ENCODE measurements at places on chromosomes 16 and 17. TPM values are rescaled to one million over a fixed set of nuclear protein-coding genes. Genes with fewer than 3 reads are reported as not detected.

The TRIM65 gene
- total RNA-seq = 26.9 TPM

The HAP1 gene
- total RNA-seq = not detected

The SPATA22 gene
- not detected for total RNA-seq

The PMFBP1 gene
- 1.2 TPM for total RNA-seq

The MMP2 gene
- not detected for total RNA-seq

The NUP88 gene
- 125 TPM for total RNA-seq

The HBA2 gene
- 3.2 TPM for total RNA-seq

The MYOCD gene
- not detected for total RNA-seq

The TPSD1 gene
- 3.2 TPM for total RNA-seq

The CTRL gene
- total RNA-seq = 14.3 TPM

DNA sequence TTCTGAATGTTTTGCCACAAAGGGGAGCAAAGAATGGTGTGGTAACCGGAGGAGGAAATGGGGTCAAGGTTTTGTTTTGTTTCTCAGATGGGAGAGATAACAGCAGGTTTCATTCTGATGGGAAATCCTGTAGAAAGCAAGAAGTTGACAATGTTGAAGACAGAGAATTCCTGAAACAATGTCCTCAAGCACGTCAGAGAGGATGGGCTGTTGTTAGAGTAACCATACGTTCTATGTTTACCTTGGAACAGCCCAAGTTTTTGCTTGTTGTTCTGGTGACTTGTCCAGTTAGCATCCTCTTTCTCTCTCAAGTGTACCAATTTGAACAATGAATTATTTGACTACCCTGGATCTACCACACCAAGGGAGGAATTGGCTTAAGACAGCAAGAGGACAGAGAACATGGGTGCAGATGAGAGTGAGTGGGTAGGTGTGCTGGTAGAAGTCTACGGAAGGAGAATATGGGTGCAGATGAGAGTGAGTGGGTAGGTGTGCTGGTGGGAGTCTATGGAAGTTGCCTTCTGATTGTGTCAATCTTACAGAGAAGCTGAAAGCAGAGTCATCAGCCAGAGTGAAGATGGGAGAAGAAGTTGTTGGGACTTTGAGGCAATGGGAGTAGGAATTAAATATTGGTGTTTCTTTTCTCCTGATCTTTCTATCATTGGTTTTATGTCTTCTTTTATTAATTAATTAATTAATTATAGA, 14.8 kb upstream of the NSRP1 start:
- H3K4me3 ChIP-seq = no peak overlapping the region
- no peak overlapping the region for H3K27ac ChIP-seq

DNA sequence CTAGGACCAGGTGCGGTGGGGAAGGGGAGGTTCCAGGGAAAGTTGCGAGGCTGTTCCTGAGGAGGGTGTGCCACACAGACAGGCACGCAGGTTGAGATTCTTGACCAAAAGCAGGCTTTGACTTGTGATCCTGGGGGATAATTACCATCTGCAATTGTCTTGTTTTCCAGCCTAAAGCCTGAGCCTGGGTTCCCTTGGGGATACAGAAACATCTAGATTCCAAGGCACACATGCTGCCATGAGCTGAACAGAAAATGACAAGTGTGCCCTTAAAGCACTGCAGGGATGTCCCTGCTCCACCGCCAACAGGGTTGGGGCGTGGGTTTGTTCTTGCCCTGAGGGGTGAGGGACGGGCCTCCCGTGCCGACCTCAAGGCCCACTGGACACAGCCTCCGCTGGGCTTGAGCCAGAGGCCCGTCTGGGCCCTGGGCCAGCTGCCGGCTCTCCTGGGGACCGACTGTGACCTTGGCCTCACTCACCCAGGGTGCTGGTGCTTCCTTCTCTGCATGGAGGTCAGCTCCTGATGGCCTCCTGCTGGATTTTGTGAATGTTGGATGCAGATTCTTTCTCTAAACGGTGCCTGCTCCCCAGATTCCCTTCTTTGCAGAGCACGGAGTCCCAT, 14.0 kb downstream of the CA5A start:
- no peak overlapping the region for H3K27ac ChIP-seq
- H3K36me3 ChIP-seq = no peaks in the 10 kb centered on the region
- H3K27me3 ChIP-seq = peaks cover 7% of the 10 kb centered on the region
- peaks cover 10% of the 10 kb centered on the region for H3K4me1 ChIP-seq
- H3K4me3 ChIP-seq = no peak overlapping the region
- DNase-seq = no peak

- no peak overlapping the region for H3K4me3 ChIP-seq
- no peaks in the 10 kb centered on the region for H3K27me3 ChIP-seq
- DNase-seq = no peak
- H3K4me1 ChIP-seq = peaks cover 4% of the 10 kb centered on the region
- no peaks in the 10 kb centered on the region for H3K36me3 ChIP-seq
These were observed 17.0 kb downstream of the DUSP14 start for GRCh38 chr17:37506678-37507077.

- H3K4me3 ChIP-seq = no peak overlapping the region
- H3K36me3 ChIP-seq = peaks cover 29% of the 10 kb centered on the region
These were observed 2.0 kb downstream of the ADAT1 start for GRCh38 chr16:75621170-75621477.

DNA sequence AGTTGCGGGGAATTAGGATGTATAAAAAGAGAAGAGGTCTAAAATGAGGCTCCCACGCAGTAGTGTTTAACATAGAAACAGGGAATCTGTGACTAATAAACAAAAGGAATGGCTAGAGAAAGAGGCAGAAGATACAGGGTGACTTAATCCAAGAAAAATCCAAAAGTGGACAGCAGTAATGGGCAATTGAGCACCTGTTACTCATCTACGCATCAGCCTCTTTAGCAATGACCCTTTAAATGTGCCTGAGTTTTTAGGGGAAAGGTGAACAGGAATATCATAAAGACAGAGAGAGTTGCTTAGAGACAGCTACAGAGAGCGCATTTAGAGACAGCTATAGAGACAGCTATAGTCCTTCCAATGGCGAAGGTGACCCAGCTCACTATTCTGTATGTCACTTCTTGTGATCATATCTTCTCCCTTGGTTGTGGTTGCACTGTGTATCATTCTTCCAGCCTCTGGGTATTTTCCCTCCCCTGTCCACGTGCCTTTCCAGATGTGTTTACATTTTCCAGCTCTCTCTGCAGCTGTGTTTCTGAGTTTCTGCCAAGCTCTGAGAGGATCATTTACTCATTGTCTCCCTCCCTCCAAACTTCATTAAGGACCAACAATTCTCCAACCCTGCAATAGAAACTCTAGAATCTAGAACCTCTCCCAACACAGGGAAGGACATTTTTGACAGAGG, 61.5 kb downstream of the MYOCD start:
- no peaks in the 10 kb centered on the region for H3K27me3 ChIP-seq

- no peak overlapping the region for H3K27ac ChIP-seq
- no peak overlapping the region for H3K4me3 ChIP-seq
- no peaks in the 10 kb centered on the region for H3K4me1 ChIP-seq
- no peaks in the 10 kb centered on the region for H3K27me3 ChIP-seq
- H3K36me3 ChIP-seq = no peaks in the 10 kb centered on the region
These were observed 251.2 kb downstream of the ENGASE start for GRCh38 chr17:79325709-79326430.

DNA sequence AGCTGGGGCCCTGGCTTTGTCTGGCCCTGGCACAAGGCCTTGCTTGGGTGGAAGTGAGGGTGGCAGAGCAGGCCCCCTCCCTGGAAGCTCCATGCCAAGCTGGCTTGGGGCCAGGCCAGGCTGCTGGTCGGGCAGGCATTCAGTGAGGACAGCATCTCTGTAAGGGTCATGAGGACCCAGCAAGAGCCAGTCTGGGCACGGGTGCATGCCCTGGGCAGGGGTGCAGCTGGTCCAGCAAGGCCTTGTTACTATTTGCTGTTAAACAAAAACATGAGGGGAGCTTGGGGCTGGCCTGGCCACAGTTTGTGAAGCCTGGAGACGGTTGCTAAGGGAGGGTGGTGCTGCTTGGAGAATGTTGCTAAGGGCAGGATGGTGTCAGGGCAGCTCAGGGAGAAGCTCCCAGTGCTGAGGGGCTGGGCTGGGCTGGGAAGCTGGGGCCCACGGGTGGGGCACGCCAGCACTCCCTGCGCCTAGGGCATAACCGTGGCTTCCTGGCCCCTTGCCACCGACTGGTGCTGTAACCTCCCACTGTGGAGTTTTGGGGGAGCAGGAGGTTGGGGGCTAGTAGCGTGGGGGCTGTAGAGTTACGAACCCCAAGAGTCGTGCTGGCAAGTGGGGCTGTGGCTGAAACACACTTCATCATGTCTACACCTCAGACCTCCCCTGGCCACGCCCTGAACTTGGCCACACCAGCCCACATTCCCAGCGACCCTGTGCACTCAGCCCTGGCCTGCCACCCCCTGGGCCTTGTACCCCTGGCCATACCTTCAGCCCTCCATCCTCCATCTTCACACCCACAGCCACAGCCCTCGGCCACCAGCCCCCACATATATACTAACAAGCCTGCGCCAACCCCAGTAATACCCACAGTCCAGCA, 1.6 kb downstream of the TPPP3 start:
- no peaks in the 10 kb centered on the region for H3K36me3 ChIP-seq
- H3K4me1 ChIP-seq = peaks cover 54% of the 10 kb centered on the region
- DNase-seq = no peak
- H3K27me3 ChIP-seq = peaks cover 27% of the 10 kb centered on the region
- no peak overlapping the region for H3K27ac ChIP-seq

DNA sequence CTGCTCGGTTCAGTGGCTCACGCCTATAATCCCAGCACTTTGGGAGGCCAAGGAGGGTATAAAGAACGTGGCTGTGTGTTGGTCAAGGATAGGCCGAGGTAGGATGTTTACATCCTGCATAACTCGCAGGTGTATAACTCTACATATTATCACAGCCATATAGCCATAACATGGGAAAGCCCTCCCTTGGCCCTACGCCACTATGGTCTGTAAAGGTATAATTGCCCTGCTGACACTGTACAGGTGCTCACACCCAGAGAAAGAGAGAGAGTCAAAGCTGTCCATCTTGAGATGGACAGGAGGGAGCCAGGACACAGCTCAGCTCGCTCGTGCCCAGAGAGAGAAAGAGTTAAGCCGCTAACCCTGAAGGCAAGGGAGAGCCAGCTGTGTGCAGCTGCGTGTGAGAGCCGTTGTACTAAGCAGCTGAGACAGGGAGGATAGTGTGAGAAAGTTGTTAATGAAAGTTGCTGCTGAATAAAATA, 30.4 kb upstream of the DHX8 start:
- no peaks in the 10 kb centered on the region for H3K27me3 ChIP-seq
- DNase-seq = no peak
- peaks cover 4% of the 10 kb centered on the region for H3K4me1 ChIP-seq
- no peak overlapping the region for H3K4me3 ChIP-seq
- H3K27ac ChIP-seq = no peak overlapping the region

- H3K4me3 ChIP-seq = no peak overlapping the region
- H3K27me3 ChIP-seq = no peaks in the 10 kb centered on the region
- H3K4me1 ChIP-seq = no peaks in the 10 kb centered on the region
- H3K36me3 ChIP-seq = no peaks in the 10 kb centered on the region
These were observed 39.5 kb upstream of the CIBAR2 start for GRCh38 chr16:85151603-85152413.

DNA sequence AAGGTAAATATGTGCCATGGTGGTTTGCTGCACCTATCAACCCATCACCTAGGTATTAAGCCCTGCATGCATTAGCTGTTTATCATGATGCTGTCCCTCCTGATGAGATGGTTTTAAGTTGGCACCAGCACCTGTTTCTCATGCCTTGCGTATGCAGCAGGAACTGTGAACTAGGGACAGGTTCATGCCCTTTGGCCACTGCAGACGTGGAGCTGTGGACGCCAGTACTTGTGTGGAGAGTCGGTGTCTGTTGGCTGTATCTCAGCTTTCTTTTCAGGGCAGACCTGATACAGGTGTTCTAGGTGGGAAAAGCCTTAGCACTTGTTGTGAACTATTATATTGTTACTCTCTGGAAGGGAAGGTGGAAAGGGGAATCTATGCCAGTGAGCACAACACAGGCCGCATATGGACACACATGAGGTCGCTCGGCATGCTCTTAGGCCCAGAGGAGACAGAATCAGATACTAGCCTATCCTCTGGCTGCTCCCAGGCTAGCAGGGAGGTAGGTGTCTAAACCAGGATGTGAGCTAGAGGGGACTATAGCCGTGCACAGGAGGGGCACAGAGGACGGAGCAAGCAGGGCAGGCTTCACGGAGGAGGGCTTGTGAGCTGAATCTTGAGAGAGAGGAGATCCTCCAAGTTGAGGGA, 22.5 kb downstream of the MSI2 start:
- no peak overlapping the region for H3K4me3 ChIP-seq
- DNase-seq = no peak

- H3K4me1 ChIP-seq = peaks cover 41% of the 10 kb centered on the region
- no peaks in the 10 kb centered on the region for H3K36me3 ChIP-seq
- no peak overlapping the region for H3K4me3 ChIP-seq
- no peak overlapping the region for H3K27ac ChIP-seq
- H3K27me3 ChIP-seq = no peaks in the 10 kb centered on the region
These were observed 176.5 kb downstream of the SEC14L1 start for GRCh38 chr17:77317091-77317750.

- no peaks in the 10 kb centered on the region for H3K27me3 ChIP-seq
- no peak overlapping the region for H3K4me3 ChIP-seq
- H3K27ac ChIP-seq = no peak overlapping the region
- no peaks in the 10 kb centered on the region for H3K4me1 ChIP-seq
- H3K36me3 ChIP-seq = no peaks in the 10 kb centered on the region
These were observed 90.6 kb upstream of the CIBAR2 start for GRCh38 chr16:85202631-85203461.

DNA sequence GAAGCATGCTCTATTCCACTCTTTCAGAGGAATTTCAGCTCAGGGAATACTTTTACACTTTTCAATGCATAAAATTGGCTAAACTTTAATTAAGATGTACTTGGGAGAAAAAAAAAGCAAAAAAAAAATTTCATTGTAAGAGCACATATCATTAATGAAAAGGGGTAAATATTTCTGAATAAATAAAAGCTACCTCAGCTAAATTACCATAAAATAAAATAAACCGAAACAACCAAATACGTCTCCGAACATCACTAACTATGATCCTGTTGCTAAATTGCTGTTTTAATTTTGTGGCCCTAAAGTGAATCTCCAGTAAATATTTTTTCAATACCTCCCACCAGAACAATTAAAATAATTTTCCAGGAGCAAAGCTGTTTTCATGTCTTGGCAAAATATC, 203.7 kb upstream of the KCNJ16 start:
- H3K4me1 ChIP-seq = no peaks in the 10 kb centered on the region
- no peaks in the 10 kb centered on the region for H3K27me3 ChIP-seq
- no peaks in the 10 kb centered on the region for H3K36me3 ChIP-seq
- H3K4me3 ChIP-seq = no peak overlapping the region
- no peak overlapping the region for H3K27ac ChIP-seq

Measured in natural killer cell (primary cell).